ENCODE measurements at places on chromosomes 7 and 10.

- no peak for DNase-seq
These were observed 38.0 kb downstream of the FOXI2 start for GRCh38 chr10:127774766-127775559.

DNA sequence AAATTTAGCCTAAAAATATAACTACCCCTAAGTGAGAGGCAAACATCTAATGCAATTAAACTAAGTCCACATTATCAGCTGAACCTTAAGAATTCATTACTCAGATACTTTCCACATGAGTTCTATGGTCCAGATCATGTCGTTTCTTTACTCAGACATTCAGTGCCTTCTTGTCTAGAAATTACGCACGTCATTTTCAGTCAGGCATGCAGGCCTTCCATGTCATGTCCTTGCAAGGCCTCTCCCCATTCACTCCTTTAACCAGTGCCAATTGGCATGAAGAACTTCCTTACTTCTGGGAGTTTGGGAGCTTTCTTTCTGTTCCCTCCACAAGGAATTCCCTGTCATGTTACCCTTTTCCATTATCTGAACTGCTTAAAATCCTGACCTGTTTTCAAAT lies 118.8 kb downstream of the NRP1 start:
- DNase-seq: no peak

DNA sequence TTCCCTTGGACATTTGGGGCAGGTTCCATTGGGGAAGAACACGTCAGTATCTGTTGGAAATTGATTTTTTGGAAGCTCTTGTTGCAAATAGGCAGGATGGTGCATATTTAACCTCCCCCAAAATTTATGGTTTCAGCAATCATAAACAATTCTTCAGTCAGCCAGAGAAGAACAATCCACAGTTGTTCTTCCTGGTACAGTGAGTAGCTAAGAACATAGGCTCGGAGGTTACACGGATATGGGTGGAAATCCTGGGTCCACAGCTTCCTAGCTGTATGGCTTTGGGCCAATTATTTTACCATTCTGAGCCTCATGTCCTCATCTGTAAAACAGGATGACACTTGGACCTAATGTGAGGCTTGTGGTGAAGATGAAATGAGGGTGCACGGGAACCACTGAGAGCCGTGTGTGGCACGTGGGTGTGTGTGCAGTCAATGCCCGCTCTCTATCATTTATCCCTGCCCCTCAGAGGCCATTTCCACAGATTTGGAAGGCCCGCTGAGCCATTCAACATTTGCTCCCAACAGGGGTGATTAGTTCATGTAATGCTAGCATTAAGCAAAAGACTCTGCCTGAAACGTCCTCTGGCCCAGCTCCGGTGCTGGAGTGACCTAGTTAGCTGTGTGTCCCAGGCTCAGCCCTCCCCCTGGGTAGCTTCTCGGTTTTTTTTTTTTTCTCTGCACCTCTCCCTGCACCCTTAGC lies 9.7 kb downstream of the CAMK1D start:
- no peak for DNase-seq

DNA sequence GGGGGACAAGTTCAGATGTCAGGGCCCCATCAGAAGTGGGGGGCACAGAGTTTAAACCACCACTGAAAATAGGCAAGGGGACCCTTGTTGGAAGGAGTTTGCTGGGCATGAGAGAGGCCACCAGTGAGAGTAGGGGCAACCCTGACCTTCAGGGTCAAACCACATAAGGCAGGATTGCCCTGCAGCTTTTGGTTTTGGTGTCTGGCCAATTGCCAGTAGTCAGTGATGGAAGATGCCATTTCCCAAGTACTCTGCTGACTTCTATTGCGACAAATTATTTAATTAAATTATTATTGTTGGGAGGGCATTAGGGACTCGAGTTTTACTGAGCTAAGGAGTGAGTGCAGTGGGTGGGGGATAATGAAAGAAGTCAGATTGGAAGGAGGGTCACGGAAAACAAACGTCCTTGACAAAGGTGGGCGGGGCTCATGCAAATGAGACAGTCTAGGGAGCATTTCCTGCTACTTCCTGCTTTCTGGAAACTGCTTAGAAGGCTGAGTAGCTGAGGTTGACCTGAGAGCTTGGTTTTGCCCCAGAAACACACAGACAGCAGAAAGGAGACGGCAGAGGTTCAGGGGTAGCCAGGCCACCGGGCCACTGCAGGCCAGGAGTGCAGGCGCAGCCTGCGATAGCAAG lies 74.2 kb upstream of the ANLN start:
- no peak for DNase-seq

DNA sequence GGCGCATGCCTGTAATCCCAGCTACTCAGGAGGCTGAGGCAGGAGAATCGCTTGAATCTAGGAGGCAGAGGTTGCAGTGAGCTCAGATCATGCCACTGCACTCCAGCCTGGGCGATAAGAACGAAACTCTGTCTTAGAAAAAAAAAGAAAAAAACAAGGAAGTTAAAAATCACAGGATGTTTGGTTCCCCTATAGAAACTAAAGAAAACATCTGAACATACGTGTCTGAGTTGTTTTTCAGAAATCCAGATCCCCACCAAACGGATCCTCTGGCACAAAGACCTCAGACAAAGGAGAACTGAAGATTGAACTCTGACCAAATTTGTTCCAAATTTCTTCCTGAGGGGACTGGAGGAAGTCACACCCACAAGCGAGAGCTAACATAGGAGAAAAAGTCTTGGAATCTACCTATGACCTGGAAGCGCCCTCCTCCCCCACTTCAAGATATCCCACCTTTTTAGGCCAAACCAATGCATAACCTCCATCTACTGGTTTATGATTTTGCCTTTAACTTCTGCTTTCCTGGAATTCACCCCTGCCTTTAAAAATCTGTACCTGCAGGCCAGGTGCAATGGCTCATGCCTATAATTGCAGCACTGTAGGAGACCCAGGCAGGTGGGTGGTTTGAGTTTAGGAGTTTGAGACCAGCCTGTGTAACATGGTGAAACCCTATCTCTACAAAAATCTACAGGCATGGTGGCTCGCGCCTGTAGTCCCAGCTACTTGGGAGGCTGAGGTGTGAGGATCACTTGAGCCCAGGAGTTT lies 19.7 kb upstream of the SIRT1 start:
- DNase-seq: no peak

All from NCI-H2171 (cell line).